ENCODE measurements at places on chromosomes 2 and 18.

DNA sequence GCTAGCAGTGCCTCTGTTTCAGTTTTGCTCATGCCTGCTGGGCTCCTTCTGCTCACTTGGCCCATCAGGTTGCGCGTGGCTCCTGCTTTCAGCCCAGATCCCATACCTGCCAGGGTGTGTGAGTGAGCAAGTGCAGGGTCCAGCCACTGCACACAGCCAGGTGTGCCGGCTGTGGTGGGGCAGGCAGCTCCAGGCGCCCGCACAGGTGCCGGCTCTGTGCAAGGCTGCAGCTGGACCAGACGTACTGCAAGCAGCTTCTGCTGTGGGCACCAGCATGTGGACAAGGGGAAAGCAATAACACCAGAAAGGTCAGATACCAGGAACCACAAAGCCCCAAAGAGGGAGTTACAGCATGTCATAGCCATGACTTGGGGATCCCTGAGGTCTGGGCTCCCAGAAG, 5.6 kb upstream of the PCARE start:
- DNase-seq, result no peak

DNA sequence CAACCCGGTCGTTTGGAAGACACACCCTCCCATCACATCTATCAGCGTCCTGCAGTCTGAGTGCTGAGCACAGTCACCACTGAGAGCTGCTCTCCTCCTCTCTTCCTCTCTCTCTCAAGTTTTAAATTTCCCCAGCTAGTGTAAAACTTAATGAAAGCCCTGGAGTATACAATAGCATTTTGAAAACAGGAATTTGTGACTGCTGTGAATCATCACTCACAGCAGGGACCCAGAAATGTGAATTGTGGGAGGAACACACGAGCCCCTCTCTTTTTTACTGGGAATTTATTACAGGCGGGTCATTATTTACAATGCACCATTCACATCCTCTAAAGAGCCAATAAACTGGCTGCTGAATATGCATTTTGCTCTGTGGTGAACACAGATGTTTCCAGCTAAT, 185.0 kb upstream of the SMIM21 start:
- DNase-seq, result no peak

DNA sequence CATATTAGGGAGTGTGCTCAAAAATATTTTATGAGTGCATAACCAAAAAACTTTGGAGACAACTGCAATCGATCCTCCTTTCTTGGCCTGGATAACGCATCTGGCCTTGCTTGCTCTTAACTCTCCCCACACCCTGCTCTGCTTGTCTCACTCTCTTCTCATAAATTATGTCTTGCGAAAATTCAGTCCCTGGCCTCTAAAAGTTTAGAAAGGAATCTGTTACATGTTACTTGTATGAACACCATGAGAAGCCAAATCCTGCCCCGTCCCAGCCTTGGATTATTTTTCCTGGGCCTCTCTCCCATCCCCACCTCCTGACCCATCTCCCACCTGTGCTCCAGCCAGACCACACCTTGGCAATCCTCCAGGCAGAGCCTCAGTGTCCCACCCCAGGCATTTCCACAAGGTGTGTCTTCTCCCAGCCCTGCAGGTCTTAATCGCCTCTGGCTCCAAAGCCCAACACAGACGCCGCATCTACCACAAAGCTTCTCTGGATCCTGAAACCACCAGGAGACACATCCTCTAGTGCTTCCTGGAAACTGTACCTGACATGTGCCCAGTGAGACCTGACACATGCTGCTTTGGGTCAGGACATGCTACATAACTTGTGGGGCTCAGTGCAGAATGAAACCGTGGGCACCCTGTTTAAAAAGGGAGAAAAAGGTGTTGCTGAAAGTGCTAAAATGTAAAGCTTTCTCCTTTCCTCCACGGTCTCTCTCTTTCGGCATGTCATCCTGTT, 99.6 kb upstream of the ST3GAL5 start:
- DNase-seq, result no peak

DNA sequence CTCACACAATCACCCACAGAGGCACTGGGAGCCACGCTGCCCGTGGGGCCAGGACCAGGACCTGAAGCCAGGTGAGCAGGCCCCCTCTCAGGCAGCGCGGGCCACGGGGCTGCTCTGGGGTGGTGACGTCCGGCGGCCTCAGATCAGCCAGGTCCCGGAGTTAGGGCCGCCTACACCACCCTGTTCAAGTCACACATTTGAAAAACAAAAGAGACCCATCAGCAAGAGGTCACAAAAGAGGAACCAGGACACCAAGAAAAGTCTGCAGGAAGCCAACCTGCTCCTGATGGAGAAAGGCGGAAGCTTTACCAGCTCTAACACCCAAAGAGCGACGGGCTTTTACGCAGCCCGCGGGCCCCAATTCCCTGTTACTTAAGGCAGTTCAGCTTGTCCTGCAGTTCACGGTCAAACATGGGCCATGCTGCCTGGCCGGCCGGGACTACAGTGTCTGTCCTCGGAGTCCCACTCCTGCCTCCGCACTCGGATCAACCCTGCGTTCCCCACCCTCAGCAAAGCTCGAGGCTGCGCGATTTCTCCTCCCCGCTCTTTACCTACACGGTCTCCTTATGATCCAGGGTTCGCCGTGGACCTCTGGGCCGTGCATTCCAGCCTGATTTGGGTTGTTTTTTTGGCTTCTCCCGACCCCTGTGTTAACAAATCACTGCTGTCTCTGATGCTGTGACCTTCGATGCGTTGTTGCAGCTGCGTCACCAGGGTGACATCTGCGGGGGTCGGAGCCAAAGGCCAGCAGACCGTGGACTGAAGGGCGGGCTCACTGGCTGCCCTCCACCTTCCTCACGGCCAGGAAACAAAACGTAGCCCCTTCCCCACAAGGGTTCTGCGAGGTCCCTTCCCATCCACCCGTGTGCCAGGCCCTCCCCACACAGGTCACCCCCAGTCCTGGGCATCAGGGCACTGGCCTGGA, 31.0 kb downstream of the SNORC start:
- peak; percentile 58 for DNase-seq

- DNase-seq, result no peak
Observed at GRCh38 chr2:6929196-6929819, 12.1 kb downstream of the RNF144A start.

DNA sequence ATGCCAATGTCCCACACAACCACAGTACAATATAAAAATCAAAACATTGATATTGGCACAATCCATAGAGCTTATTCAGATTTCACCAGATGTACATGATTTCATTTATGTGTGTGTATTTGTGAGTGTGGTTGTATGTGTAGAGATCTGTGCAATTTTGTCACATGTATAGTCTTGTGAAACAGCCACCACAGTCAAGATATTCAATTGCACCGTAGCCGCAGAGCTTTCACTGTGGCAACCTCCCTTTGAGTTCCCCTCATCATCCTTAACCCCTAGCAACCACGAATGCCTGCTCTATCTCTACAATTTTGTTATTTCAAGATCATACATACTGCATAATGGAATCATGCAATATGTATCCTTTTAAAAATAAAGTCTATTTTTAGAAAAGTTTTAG, 391.3 kb downstream of the SETBP1 start:
- DNase-seq, result no peak

GRCh38 chr2:157856187-157856515, 20.0 kb downstream of the ACVR1 start:
- no peak for DNase-seq

- DNase-seq, result no peak
Observed at GRCh38 chr18:8754995-8755960, 49.9 kb downstream of the MTCL1 start.

DNA sequence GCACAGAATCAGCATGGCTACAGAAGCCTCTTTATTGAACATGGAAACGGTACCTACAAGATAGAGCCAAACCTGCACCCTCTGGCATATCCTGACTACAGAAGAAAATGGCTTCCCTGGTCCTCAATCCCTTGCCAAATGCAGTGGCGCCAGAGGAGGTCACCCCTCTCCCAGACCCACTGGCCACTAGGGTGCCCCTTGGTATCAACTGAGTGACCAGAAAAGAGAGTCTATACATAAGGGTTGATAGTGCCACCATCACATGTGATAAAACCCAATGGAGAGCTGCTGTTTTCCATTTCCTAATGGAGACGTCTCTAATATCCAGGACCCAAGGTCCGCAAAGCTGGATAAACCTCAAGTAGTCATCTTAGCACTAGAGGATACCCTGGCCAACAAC, 52.7 kb upstream of the ALK start:
- DNase-seq, result no peak

DNA sequence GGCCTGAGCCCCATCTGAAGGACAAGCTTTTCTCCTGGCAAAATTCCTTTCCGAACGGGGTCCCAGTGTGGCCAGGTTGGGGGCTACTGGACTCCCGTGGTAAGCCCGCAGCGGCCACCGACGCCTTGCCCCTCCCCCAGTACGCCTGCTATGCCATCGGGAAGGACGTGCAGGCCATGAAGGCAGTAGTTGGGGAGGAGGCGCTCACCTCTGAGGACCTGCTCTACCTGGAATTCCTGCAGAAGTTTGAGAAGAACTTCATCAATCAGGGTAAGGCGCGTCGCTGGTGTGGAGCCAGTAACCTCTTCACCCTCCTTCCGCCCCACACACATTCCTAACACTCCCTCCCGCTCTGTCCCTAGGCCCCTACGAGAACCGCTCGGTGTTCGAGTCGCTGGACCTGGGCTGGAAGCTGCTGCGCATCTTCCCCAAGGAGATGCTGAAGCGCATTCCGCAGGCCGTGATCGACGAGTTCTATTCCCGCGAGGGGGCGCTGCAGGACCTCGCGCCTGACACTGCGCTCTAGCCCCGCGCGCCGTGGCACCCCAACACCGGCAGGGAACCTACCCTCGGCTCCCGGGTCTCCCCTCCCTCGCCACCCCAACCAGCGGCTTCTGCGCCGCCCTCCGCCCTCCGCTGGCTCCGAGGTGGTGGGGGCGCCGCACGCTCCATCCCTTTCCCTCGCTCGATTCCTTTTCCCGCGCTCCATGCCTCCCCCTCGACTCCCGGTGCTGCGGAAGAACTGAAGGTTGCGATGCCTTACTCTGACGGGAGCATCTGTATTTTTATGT, 13.6 kb upstream of the ANKRD53 start:
- DNase-seq, result peak; percentile 95

- DNase-seq, result no peak
Observed at GRCh38 chr2:62787386-62787785, 81.9 kb downstream of the EHBP1 start.

- DNase-seq, result no peak
Observed at GRCh38 chr2:83565181-83565580, 893.9 kb downstream of the SUCLG1 start.

DNA sequence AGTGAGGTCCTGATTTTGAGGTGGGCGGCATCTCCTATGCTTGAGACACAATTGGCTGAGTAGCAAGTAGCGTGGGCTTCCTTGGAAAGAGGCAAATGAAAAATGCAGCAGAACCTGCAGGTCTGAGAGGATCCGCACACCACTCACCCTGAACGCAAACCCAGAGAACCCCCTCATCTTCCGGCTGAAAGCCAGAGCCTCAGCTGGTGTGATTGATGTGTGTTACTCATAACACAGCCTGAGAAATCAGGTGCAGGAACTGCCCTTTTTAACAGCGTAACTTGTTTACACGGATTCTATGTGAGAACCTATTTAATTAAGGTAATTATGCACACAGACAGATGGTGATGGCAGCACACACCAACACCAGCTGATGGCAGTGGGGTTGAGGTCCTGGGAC, 123.4 kb downstream of the MRO start:
- no peak for DNase-seq

- peak; percentile 90 for DNase-seq
Observed at GRCh38 chr2:238320648-238321281, 447 bp downstream of the TRAF3IP1 start.

Measured in osteoblast (primary cell).